Activated T-cell treated with anti-CD3 and anti-CD28 coated beads, Interleukin-2, amount 50 U/mL, for 48 hours (primary cell): ENCODE measurements at places on chromosomes 7 and 10.

- no peak for DNase-seq
Observed at GRCh38 chr10:31581741-31582323, 262.8 kb downstream of the ZEB1 start.

- DNase-seq: no peak
Observed at GRCh38 chr7:17016402-17017010, 134.7 kb upstream of the AGR3 start.

GRCh38 chr7:103887853-103888602, 101.4 kb downstream of the RELN start:
- DNase-seq: no peak

- no peak for DNase-seq
Observed at GRCh38 chr7:16129431-16130110, 291.8 kb downstream of the CRPPA start.

DNA sequence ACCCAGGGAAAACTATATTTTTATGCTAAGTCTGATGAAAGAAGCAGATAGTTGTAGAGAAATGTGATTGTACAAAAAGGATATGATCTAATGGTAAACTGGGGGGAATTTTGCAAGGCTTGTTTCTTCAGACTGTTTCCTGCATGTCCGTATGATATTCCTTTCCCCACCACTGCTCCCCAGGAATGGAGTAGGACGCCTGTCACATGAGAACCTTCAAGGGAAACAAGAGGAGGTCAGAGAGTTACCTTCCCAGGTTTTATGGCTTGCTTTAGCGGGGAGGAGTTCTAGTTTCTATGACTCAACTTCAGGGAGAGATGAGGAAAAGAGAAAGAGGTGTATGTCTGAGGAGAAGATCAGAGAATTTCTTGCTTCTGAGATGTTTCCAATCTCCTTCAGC, 16.4 kb upstream of the ITPRID1 start:
- no peak for DNase-seq

GRCh38 chr7:127689194-127689772, 37.3 kb downstream of the SND1 start:
- DNase-seq: no peak
